MG63 (cell line): ENCODE measurements at places on chromosomes 2 and 18. TPM values are rescaled to one million over a fixed set of nuclear protein-coding genes. Genes with fewer than 3 reads are reported as not detected.

The LIPG gene
- not detected in 2 replicates for total RNA-seq

The MEP1B gene
- 0.20 TPM in 1 of 2 replicates, not detected in the other for total RNA-seq

The CHRNG gene
- not detected in 2 replicates for total RNA-seq

The GALNT5 gene
- total RNA-seq: 3.1 and 4.8 TPM in 2 replicates

The DPP4 gene
- total RNA-seq: 0.53 and 0.76 TPM in 2 replicates
